Activated CD8-positive, alpha-beta T cell treated with anti-CD3 and anti-CD28 coated beads for 36 hours (primary cell): ENCODE measurements at places on chromosomes 5 and 9. TPM values are rescaled to one million over a fixed set of nuclear protein-coding genes. Genes with fewer than 3 reads are reported as not detected.

- no peak for DNase-seq
Measured at GRCh38 chr9:35306283-35306682, 144.5 kb downstream of the UNC13B start.

- DNase-seq: no peak
Measured at GRCh38 chr5:54234304-54234933, 76.0 kb downstream of the ARL15 start.

- DNase-seq: peak; percentile 34
Measured at GRCh38 chr5:757931-758697, 26.4 kb downstream of the ZDHHC11B start.

GRCh38 chr9:134725605-134725940, 84.0 kb downstream of the COL5A1 start:
- DNase-seq: no peak

- no peak for DNase-seq
Measured at GRCh38 chr5:45508135-45508534, 188.0 kb downstream of the HCN1 start.

GRCh38 chr5:39547553-39548154, 122.9 kb upstream of the DAB2 start:
- peak; percentile 6 for DNase-seq

GRCh38 chr5:68332080-68332451, 116.5 kb downstream of the PIK3R1 start:
- DNase-seq: no peak

DNA sequence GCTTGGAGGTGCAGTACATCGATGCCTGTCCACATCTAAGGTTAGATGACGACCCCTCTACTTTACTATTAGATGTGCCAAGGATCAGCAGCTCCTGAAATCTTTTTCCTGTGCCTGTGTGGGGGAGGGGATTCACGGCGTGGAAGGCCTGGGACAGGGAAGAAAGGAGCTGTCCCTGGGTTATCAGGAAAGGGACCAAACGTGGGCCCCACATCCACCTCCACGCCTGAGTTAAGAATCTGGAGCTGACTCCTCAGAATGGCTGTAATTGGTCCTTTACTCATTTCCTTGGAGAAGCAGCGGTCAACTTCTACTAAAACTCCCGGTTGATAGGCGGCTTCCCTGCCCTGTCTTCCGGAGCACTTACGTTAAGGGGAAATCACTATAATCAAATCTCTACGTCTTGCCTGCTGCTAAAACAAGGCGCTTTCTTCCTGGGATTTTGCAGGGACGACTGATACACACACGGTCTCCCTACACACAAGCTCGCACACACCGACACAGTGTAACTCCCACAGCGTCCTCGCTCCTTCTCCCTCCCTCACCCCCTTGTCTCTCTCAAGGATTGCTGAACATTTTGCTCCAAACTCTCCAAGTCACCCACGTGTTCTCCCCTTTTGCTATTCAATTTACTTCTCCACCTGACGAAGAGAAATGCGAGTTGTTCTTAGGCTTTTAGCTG, 1.4 kb downstream of the PDE4D start:
- DNase-seq: no peak

- DNase-seq: peak; percentile 78
Measured at GRCh38 chr5:80234116-80234948, 21.5 kb downstream of the SERINC5 start.

DNA sequence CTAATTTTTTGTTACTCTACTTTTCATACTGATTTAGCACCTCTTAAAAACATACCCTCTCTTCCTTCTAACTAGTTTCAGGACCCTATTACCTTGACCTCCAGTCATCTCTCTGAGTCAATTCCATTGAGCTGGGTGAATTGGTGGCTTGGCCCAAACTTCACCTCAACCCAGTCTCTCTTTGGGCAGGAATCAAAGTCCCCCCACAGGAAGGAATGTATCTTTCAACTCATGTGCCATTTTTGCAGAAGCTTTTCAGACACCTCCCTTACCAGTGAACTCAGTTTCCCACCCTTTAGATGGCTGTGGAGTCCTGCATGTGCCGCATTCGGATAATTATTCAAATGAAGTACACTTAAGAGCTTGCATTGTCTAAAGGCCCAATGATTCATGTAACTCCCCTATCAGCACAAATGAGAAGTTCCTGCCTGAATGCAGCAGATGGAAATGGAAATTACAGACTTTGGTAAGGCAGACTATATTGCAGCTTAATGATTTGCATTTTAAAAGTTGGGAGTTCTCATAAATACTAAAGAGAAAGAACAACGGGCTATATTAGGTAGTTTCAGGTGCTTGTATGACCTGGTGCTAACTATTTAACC, 693.5 kb downstream of the PTPRD start:
- DNase-seq: no peak

DNA sequence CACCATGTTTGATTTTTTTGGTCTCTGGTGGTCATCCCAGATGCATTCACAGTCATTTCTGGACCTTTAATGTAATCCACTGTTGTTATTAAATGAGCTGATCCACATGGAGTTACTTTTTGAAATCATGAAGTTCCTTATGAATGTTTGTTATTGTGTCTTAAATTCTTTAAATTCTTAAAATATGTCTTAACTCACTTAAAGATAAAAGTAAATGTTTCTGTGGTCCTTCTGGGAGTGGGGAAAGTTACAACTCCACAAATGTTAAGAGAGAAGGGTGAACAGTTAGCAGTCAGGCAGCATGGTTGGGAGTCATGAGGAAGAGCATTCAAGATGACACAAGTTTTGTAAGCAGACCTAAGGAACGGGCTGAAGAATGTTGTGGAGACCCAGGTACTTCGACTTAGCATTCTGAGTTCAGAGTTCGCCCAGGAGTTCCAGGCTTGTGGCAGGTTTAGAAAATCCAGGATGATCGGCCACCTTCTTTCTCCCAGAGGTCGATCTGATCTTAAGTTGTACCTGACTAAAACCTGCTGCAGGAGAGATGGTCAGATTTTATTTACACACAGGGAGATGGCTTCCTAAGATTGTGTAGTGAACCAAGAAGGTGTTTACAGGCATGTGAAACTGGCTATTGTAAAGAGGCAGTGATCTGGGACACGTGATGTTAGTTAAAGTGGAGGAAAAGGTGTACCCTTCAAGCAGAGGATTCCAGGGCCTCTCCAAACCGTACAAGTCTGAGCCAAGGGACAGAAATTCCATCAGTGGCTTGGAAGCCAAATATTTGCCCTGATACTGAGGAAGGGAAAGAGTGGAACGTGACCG, 17.2 kb downstream of the SLC1A1 start:
- DNase-seq: no peak

DNA sequence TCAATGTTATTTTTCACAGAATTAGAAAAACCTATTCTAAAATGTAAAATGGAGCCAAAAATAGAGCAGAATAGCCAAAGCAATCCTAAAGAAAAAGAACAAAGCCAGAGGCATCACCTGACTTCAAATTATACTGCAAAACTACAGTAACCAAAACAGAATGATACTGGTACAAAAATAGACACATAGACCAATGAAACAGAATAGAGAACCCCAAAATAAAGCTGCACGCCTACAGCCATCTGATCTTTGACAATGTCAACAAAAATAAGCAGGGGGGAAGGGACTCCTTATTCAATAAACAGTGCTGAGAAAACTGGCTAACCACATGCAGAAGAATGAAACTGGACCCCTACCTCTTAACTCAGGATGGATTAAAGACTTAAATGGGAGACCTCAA, 65.8 kb upstream of the PDE4D start:
- no peak for DNase-seq

DNA sequence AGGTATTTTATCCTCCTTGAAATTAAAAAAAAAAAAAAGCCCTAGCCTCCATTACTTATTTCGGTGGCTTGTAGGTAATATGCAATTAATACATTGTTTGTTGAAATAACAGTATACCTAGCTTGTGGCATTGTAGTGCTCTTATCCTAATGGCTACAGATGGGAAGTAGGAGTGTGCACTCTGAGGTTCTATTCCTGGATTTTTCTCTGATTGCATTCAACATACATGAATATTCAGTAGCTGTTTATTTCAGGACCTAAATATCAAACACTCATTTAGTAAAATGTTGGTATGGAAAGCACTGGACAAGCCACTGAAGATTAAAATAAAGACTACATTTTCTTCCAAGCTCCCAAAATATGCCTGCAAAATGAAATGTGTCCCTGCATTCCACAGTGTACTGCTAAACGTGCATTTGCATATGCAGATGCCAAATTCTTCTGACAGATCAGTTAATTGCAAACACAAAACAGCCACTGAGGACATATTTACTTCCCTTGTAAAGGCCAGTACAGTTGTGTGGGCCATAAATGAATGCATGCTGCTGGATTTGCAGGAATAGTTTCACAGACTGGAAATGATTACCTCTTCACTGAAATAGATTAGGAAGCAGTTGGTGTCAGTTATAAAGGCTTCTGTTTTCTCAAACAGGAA, 826.1 kb downstream of the PRELID2 start:
- no peak for DNase-seq

DNA sequence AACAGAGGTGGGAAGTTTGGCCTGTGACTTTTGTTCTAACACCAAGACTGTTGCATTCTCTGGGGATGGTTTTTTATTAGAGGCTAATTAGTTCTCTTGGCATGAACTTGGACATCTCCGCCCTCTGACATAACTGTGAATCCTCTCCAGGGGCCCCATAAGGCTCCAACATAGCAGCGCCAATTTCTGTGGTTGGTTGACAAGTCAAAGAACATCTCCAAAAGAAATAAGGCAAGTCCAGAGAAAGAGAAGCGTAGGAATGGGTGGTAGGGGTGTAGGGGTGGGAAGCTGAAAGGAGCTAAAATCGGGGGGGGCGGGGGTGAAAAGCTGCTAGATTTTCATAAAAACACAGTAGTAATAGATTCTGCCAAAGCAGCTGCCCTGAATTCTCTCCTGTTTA, 81.0 kb upstream of the DAB2 start:
- DNase-seq: no peak

DNA sequence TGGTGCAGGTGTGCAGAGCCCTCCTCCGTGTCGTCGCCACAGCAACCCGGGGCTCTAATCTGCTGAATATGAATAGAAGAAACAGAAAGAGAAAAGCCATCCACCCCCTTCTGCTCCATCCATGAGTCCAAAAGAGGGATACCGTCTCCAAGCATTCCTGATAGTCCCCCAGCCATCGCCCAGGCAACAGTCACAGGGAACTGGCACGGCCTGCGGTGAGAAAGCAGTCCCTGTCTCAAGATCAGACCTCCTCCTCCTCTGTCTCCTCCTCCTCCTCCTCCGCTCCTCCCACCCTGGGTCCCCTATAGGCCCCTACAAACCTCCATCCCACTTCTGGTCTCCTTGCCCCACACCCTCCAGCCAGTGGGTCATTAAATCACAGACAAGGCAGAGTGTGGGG, 308.1 kb upstream of the MPDZ start:
- no peak for DNase-seq

- no peak for DNase-seq
Measured at GRCh38 chr5:109630093-109630492, 59.6 kb upstream of the MAN2A1 start.

- DNase-seq: no peak
Measured at GRCh38 chr5:112880219-112880964, 19.3 kb downstream of the SRP19 start.

DNA sequence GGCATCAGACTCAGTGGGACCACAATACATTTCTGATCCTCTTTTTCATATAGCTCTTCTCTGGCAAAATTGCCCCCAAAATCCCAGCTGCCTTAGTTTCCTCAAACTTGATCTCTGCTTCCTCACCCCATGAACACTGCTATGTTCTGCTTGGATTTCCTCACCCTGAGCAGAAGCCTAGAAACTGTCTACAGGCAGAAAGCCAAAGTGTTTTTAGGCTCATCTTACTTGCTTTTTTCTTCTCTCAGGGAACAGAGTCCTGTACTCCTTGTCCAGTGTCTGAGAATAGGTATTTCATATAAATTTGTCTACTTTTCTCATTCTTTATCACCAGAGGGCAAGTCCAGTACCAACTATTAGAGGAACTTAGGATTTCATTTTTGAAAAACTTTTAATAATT, 21.5 kb upstream of the UBAP1 start:
- DNase-seq: no peak

DNA sequence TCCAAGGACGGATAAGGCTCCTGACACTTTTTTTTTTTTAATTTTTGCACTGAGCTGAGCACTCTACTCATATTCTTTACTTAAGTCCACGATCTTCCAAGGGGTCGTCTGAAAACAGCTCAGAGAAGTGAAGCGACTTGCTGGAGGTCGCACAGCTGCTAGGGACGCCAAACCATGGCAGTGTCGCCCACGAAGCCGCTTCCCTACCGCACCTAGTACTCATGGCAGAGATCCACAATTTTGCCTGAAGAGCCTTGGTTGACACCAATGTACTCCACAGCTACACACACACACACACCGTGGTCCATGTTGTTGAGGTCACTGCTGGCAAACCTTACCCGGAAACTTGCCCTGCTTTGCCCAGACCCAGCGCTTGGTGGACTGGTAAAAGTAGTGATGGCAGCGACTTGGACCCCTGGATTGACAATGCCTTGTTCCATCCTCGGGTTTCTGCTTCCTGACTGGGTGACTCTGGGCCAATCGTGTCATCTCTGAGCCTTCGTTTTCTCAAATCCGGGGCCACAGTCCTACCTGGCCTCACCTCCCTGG, 521 bp upstream of the SLIT3 start:
- DNase-seq: no peak

DNA sequence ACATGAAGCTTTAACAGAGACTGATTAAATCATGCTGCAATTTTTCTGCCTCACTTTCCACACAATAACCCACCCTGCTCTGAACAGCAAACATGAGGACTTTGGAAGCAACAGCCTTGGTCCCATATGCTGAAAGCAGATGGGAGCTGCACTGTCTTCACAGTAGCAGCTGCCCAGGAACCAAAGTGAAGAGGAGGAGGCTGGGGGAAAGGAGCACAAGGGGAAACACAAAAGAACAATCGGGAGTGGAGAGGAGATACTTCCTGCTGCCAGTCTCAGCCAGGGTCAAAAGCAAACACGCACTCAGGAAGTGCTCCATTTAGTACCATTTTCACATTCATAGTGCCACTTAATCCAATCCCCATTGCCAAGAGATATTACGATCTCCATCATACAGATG, 183.3 kb upstream of the PUM3 start:
- DNase-seq: no peak

DNA sequence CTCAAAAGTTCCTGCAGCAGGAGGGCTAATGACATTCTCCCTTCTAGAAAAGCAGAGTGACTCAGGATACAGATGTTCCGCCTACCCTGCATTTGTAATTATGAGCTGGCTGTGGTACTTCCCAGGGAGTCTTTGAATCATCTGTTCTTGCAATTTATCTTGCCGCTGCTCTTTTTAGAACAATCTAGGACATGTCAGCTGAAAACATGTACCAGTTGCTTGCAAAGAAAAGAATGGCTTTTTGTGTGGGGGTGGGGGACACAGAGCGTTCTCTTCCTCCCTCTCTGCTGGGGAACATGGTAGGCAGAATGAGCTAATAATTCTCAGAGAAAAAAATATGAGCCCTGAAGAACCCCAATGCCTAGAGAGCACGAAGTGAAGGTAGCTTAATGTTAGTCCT, 51.7 kb upstream of the TUT7 start:
- peak; percentile 38 for DNase-seq

GRCh38 chr5:17249029-17249634, 31.7 kb downstream of the BASP1 start:
- DNase-seq: no peak

GRCh38 chr9:117104716-117105495, 310.0 kb downstream of the ASTN2 start:
- no peak for DNase-seq

Gene GRIA1
- not detected for total RNA-seq

Gene TXNDC8
- total RNA-seq: not detected

Gene SPINK7
- not detected for total RNA-seq

Gene SHROOM1
- total RNA-seq: 2.1 TPM

Gene IQGAP2
- 39.1 TPM for total RNA-seq

Gene IL17B
- total RNA-seq: not detected

Gene GEMIN5
- total RNA-seq: 33.0 TPM

Gene PTPRD
- total RNA-seq: not detected

Gene SPINK4
- not detected for total RNA-seq
